ENCODE measurements at places on chromosomes 2 and 18.
A peak's percentile ranks its signal among the peaks of the same experiment; 100 is the strongest.

- no peak for DNase-seq
These were observed 1300.5 kb upstream of the DDX18 start for GRCh38 chr2:116513991-116514390.

- DNase-seq = peak; percentile 84
These were observed 26.9 kb upstream of the DTNB start for GRCh38 chr2:25700221-25700660.

DNA sequence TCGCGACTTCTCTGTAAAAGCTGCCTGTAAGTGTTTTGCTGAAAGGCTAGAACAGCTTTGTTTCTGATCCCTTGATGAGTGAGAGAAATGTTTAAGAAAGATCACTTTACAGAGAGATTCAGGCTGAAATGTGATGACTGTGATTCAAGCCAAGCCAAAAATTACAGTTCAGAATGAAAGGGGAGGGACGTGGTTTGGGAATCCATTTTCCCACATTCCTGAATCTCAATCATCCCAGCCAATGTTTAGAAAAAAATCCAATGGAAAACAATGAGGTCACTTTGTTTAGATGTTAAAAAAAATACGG, 416.7 kb downstream of the ARHGAP15 start:
- no peak for DNase-seq

GRCh38 chr2:105541189-105542050, 142.6 kb upstream of the FHL2 start:
- no peak for DNase-seq

- DNase-seq = no peak
These were observed 141.8 kb upstream of the KLHL29 start for GRCh38 chr2:23243073-23243659.

DNA sequence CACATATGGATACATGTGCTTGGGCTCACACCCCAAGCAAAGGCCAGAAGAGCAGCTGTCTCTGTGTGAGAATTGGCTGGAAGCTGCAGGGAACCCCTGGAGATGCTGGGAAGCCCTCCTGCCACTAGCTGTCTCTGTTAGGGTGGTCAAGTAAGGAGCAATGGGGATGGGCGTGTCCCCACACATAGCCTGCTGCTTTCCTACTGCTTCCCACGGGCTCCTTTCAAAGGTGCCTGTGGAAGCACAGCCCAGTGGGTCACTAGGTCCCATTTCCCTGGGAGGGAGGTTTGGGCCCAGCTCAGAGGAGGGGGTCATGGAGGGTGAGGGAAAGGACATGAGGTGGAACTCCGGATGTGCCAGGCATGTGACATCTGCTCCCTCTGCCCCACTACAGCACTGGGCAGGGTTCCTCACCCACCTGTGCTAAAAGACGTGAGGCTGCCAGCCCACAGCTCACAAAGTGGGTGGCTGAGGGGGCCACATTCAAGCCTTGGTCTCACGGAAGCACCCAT, 24.4 kb upstream of the MAL start:
- DNase-seq = no peak

DNA sequence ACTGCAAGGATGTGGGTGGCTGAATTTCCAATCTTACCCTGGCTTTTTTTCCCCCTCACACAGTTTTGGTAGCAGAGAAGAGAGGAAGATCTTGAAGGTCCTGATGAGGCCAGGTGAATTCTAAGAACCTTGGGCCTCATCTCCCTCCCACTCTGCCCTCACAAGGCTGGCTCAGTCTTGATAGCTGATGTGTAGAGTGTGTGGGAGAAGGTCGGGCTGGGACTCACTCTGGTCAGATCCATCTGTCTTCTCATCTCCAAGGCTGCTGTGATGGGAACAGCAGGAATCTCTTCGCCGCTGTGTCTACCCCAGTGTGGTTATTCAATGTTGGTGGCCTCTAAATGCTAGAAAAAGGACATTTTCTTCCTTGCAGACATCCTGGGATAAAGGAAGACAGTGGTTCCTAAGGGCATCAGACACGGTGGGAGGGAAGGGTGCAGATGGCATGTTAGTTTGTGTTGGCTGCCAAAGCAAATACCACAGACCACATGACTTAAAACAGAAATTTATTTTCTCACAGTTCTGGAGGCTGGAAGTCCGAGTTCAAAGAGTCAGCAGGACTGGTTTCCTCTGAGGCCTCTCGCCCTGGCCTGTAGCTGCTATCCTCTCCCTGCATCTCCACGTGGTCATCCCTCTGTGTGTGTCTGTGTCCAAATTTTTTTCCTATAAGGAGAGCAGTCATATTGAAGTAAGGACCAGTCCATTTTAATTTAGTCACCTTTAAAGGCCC, 37.6 kb upstream of the MGAT4A start:
- DNase-seq = no peak

DNA sequence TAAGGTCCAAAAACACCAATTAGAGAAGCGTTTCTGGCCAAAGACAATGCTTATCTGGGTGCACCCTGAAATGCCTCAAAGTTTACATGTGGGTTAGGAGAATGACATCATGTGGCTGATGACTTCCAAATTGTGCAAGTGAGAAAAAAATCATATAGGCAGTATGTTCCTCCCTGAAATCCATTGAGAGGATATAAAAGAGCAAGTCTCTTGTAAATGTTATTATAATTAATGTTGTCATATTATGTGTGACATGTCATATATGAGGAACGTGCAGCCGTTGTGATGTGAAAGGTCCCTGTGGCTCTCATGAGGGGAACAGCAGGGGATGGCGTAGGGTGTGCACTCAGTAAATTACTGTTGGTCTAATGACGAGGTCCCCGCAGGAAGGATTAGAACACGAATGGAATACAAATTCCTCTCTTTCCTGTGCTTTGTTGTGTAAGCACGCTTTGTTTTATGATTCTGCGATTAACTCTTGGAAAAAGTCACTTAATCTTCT, 290.8 kb downstream of the PRKCE start:
- DNase-seq = peak; percentile 82

DNA sequence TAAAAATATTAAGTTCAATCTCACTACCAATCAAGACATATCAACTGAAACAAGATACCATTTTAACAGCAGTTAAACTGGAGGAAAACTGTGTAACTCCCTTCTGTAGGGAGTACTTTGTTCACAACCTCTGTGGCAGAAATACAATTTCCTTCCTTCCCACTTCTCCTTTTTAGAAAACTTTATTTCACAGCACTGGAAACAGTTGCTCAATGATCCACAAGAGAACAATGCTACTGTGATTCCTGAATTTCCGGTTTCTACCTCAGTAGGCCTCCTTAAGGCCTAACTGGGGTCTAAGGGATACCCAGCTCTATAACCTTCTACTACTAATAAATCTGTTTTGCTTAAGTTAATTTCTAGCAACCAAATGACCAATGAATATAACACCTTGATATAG, 14.1 kb downstream of the TLK1 start:
- no peak for DNase-seq

GRCh38 chr2:207823865-207824264, 54.2 kb upstream of the FZD5 start:
- DNase-seq = no peak

GRCh38 chr2:24986372-24986771, 14.6 kb upstream of the DNAJC27 start:
- DNase-seq = no peak

DNA sequence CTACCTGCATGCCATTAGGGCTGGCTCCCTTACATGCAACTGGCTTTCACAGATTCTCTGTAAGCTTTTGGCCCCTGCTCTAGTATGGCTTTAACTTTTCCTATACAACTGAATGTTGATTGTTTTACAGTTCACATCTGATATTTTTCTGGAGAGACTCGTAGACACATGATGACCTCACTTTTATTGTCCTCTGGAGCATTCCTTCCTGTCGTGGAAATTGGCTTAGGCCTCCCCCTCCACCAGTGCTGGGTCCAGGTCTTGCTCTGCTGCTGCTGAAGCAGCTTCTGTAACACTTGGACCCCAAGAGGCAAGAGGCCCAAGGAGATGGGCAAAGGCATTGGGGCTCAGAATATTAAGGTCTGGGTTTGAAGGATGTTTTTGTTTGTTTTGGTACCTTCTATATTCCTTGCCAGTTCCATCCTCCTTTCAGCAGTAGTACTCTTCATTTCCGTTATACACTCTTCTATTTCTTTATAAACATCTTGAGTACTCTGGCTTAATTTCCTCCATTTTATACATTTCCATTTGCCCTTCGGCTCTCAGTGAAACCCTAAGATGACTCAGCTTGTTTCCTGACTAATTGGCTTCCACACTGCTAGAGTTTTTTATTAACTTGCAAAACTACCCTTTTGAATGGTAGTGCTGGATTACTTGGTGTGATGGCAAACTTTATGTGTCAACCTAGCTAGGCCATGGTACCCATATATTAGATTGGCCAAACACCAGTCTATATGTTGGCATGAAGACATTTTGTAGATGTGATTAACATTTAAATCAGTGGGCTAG, 219.8 kb downstream of the CDCA7 start:
- DNase-seq = peak; percentile 40

GRCh38 chr2:162992828-162993227, 154.3 kb upstream of the KCNH7 start:
- DNase-seq = no peak

DNA sequence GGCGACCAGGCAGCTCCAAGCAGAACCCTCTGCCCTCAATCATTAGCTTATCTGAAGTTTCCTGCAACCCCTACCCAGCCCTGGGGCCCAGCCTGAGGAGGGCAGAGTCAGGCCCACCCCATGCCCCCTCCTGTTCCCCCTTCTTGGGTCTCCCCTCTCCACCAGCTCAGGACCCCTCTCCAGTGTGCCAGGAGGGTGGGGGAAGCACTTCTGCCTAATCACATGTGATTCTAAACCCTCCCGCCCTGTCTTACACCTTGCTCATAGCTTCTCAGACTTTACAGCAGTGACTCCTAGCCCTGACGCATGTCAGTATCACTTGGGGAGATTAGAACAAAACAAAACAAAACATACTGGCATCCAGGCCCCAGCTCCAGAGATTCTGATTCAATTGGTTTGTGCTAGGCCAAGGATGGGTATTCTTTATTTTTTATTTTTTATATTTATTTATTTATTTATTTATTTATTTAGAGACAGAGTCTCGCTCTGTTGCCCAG, 42.5 kb upstream of the ASAP2 start:
- DNase-seq = no peak

DNA sequence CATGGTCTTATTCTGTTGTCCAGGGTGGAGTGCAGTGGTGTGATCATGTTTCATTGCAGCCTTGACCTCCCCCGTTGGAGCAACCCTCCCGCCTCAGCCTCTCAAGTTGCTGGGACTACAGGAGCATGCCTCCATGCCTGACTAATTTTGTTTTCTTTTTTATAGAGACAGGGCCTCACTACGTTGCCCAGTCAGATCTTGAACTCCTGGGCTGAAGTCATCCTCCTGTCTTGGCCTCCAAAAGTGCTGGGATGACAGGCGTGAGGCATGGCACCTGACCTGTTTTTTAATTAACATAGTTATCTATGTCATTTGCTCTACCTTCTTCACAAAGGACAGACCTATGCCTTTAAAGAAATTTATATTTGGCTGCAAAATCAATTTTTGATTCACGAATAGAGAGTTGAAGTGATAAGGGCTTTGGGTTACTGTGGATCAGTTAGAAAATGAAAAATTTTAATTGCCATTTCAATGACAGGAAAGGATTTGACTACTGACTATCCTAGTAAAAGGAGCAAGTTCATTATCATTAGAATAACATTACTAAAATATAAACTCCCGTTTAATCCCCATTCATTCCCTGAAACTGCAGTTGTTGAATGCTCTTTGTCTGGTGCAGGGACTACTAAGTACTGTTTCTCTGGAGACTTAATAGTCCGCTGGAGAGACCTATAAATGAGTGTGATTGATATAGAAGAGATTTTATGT, 3.7 kb downstream of the RNF138 start:
- no peak for DNase-seq

DNA sequence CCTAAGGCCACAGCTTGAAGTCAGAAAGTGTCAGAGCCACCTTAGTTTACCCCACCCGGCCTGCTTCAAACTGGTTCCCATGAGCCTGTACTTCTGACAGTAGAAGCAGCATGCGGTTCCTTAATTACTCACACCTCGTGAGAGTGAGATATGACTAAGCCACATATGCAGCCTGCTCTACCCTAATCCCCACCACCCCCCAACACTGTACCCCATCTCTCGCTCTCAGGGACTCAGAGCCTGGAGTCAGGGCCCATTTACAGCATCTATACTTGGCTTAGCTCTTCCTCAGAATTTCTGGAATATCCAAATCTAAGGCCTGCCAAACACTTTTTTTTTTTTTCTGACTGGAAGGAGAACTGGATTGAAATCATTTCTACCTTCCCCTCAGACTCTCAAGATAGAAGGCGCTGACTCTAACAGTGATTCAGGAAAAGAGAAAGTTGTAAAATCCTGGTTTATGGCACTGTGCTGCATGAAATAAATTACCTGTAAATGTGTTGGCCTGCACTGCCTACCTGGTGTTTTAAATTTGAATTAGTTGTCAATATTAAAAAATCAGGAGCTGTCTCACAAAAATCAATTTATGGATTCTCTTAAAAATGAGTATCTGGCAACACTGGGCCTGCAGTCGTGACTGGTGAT, 360.0 kb downstream of the RND3 start:
- DNase-seq = no peak

DNA sequence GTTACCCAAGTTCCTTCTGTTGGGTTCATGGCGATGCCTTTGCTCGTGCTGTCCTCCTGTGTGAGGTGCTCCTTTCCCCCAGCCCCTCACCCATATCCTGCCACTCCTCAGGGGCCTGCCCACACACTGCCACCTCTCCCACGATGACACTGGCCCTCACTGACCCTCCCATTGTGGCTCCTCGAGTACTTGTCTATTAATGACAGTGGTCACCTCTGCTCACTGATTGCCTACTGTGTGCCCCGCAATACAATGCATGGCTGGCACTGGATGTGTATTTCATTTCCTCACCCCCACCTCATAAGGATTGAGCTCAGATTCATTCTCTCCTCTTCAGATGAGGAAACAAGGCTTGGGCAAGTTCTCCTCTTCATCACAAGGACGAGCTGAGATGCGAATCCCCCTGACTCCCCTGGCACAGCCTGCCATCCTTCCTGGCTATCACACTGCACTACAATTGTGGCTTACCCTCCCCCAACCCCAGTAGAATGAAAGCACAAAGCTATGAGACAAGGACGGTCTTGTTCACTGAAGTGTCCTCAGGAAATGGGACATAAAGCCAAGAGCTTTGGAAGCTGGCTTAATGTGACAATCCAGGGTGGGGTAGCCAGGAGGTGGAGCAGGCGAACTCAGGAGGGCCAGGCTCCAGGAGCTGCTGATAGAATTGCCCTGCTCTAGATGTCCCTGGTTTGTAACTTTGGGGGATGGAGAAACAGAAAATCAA, 93.9 kb upstream of the RAB12 start:
- no peak for DNase-seq

DNA sequence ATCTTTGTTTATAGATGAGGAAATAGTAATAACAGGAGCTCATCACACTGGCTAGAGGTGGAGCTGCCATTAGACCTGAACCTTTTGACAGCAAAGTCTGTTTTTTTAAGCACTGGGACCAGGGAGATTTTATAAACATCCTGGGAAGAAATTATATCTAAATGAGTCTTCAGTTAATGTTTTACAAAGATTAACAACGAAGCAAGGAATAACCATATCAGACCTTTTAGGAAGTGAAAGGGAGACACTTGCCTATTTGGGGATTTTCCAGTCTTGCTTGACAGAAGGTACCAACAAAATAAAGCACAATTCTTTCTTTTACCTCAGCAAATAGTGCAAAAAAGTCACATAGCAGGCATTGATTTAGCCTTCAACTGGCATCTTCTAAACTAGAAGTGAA, 777.0 kb downstream of the CPS1 start:
- no peak for DNase-seq
